Spleen (tissue), 13 donors: ENCODE measurements at places on chromosomes 13 and 19. TPM values are rescaled to one million over a fixed set of nuclear protein-coding genes. Genes with fewer than 3 reads are reported as not detected.

DNA sequence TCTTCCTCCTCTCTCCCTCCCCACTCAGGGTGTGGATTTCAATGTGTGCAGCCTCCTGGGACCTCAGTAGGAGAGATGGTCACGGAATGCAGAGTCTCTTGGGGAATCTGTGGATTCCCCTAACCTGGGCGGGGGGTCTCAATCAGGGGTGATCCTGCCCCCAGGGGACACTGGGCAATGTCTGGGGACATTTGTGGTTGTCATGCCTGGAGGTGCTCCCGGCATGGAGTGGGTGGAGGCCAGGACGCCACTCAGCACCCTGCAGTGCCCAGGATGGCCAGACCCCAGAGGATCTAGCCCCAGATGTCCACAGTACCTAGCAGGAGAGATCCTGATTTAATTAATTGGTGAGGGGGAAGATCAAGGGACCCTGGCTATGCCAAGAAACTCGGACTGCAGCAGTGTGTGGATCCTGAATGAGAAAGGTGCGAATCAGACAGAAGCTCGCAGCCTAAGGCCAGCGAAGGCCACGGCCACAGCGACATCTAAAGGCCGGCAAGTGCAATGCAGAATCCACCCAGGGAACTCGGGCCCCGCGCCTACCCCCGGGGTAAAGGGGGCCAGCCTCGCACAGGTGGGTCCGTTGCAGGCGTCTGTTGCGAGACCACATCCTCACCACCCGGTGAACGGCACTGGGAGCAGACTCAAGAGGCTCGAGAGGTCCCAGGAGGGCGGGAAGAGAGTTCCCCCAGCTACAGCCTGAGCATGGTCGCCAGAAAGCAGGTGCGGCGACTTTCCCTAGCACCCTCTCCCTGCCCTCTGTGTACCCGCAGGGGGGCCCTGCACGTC lies 88.8 kb downstream of the GNG7 start:
- DNase-seq, result peak; percentile 91

The C1QTNF9 gene
- polyA plus RNA-seq, result 0.15 TPM

DNA sequence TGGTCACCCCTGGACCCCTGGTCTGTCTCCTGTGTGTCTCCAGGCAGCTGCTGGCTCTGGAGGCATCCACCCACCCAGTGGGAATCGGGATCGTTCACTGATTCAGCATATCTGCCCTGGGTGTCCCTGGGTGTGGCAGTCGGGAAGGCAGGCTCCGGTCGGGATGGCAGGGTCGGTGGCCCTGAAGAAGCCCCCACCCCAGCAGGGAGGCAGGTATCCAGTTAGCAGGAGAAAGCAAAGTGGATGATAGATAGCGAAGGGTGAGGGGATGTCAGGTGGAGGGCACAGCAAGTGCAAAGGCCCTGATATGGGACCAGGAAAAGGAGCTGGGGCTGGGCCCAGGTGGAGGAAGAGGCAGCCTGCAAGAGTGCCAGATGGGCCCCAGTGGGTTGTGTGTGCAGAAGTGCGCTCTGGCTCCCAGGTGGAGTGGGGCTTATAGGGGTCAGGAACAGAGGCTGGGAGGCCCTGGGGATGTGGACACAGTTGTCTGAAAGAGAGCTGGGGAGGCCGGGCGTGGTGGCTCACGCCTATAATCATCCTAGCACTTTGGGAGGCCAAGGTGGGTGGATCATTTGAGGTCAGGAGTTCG lies 2.3 kb downstream of the SSBP4 start:
- no peak for DNase-seq

DNA sequence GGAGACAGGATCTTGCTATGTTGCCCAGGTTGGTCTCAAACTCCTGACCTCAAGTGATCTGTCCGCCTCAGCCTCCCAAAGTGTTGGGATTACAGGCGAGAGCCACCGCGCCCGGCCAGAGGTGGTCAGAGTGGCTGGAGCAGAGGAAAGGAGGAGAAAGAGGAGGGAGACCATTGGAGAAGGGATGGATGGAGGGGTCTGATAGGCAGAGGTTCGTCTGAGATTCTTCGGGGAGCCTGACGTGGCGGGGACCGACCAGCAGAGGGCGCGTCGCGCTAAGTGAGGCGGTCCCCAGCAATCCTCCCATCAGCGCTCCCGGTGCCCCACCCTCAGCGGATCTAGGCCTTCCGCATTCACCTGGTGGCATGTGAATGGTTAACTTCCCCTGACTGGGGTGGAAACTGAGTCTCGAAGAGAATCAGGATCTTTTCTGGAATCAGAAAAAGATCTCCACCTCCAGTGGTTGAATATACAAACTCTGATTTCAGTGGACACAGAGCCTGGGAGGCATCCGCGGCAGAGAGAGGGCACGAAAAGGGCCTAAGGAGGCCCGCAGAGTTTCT lies 8.8 kb downstream of the GTPBP3 start:
- peak; percentile 93 for DNase-seq

DNA sequence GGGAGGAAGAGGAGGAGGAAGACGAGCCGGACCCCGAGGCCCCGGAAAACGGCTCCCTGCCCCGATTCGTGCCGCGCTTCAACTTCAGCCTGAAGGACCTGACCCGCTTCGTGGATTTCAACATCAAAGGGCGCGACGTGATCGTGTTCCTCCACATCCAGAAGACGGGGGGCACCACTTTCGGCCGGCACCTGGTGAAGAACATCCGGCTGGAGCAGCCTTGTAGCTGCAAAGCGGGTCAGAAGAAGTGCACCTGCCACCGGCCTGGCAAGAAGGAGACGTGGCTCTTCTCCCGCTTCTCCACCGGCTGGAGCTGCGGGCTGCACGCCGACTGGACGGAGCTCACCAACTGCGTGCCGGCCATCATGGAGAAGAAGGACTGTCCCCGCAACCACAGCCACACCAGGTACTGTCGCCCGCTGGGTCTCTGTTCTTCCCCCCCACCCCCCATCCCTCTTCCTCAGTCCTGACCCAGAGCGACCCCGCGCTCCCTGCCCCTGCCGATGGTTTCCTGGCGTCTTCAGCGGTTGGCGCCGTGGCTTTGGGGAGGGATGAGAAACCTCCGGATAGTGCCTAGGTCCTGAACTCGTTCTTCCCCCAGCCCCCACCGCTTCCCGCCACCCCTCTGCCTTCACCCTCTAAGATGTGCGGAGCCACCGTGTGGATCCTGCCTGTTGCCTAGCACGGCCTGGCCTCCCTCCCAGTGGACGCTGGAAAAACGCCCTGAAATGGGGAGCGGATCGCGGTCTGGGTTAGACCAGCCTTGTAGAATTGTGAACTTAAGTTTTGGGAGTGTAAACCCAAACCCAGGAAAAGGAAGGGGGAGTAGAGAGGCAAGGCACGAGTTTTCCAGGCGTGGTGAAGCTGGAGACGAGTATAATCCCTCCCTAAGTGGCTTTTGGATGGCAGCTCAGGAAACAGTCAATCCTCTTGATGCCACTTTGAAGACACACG lies 1.5 kb downstream of the HS6ST3 start:
- DNase-seq, result no peak

The ZNF43 gene
- 6.1 TPM for polyA plus RNA-seq

DNA sequence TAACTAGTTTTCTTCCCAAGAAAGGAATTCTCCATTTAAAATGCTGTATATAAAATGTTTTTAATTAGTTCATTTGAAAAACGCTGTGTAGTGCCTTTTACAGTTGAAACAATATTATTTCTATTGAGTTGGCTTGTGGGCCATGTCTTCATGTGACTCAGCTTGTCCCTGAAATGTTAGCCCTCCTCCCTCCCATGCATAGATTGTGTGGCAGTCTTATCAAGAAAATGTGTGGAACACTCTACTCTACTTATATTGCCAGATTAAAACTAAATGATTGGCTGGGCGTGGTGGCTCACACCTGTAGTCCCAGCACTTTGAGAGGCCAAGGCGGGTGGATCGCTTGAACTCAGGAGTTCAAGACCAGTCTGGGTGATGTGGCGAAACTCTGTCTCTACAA lies 33.4 kb downstream of the TFDP1 start:
- DNase-seq, result no peak

- no peak for DNase-seq
Measured at GRCh38 chr19:57515255-57515654, 11.9 kb upstream of the ZNF549 start.

The C19orf33 gene
- 53.6 TPM for polyA plus RNA-seq

DNA sequence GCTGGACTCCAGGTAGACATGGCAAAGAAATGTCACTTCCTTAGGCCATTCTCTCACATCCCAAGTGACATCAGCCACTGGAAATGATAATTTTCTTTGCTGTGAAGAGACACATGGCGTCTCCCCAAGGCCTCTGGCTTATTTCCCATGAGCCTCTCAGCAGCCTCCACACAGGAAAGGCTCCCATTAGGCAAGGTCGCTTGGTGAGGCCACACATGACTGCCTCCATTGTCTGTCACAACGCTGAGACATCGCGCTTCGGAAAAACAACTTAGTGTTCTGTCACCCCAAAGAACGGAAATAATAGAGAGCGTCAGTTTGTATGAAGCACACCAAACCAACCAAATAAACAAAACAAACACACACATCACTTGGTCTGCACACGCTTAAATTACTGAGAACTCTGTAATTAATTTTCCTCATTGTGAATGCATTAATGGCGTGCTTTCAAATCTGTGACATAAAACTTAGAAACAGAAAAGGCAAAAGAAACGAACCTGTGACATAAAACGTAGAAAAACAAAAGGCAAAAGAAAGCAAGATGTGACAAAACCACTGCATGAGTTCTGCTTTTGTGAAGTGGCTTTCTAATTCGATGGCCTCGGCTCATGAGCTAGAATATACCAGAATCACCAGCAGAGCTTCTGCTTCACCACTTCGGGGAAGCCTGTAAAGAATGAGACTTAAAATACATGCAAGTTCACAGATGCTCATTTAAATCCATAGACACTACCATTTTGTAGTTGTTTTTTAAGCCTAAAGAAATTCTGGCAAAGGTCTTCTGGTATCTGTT lies 404.2 kb upstream of the SGCG start:
- no peak for DNase-seq

- DNase-seq, result no peak
Measured at GRCh38 chr13:99331881-99332293, 24.7 kb upstream of the GPR183 start.

The CADM4 gene
- 2.2 TPM for polyA plus RNA-seq

DNA sequence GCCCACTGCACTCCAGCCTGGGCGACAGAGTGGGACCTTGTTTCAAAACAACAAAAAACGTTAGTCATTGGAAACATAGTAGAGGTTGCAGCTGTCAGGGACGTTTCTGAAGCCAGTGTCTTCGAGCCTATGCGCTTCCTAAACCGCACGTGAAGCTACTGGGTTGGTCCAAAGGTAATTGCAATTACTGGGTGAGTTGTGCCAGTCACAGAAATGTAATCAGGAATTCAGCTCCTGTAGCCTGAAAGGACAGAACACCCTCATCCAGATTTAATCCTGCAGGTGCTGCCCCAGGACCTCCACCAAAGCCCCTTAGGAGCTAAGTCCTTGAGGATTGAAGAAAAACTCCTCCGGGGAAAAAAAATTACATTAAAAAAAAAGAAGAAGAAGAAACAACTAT lies 2.4 kb upstream of the RHPN2 start:
- DNase-seq, result no peak

DNA sequence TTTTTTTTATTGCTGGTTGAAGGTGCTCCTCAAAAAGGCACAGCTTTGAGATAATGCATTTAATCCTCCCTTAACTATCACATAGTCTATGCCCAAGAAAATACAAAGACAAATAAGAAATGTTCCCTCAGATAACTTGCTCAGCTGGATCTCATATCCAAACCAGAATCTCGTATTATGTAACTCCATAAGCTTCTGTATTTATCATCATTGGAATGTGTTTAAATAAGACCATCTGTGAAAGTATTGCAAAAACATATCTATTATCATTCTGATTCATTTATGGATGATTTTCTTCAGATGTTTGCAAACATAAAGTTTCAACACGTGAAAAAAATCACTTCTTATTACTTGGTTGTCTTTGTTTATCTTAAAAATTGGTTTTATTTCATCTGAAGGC lies 190.9 kb downstream of the IRS2 start:
- DNase-seq, result no peak

- no peak for DNase-seq
Measured at GRCh38 chr19:1102407-1103131, 1.2 kb upstream of the GPX4 start.

The SLC25A41 gene
- 0.77 TPM for polyA plus RNA-seq

The CEACAM8 gene
- 0.33 TPM for polyA plus RNA-seq

GRCh38 chr19:36489920-36490415 lies 607 bp upstream of the ZNF566 start:
- DNase-seq, result peak; percentile 90

GRCh38 chr13:109760951-109761350 lies 25.4 kb downstream of the IRS2 start:
- no peak for DNase-seq

DNA sequence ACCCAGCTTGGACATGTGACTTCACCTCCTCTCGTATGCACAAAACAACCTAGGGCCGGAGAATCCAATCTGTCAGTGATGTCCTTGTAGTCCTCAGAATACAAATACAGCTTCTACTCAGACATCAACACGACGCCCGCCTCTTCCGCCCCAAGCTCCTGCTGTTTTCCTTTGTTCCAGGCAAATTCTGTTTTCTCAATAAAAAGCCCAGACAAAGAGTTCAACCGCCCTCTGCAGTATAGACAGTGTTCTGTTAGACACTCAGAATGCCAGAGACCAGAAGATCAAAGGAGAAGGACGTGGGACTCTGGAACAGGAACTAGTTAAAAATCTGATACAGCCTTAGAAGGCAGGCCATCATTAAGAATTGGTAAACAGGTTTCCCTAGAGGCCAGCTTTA lies 42.0 kb upstream of the GGACT start:
- no peak for DNase-seq

DNA sequence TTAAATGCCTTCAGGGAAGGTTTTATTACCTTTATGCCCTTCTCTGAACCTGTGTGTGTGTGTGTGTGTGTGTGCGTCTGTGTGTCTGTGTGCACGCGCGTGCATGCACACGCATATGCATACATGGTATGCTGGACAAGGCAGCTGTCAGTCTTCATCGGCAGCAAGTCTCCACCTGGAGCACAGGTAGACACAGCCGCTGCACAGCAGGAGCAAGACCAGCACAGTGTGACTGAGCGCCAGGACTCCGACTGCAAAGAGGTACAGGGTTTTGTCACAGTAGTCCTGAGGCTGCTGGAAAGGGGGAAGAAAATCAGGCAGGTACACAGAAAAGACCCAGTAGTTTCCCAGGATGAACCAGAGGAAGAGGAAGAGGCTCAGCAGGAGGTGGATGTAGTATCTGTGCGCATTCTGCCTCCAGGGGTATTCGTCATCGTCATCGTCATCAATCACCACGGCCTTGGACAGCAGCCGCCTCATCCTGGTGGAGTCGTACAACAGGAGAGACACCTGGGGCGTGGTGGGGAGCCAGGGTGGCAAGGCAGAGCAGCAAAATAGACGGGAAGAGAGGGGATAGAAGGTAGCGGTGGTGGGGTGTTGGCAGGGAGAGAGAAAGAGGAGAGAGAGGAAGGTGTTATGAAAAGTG lies 12.8 kb upstream of the DHRS12 start:
- DNase-seq, result no peak

The UNC13A gene
- polyA plus RNA-seq, result 0.73 TPM
